ENCODE measurements at places on chromosomes 7 and 10.

GRCh38 chr7:155762655-155763054 lies 49.6 kb downstream of the SHH start:
- DNase-seq: no peak

DNA sequence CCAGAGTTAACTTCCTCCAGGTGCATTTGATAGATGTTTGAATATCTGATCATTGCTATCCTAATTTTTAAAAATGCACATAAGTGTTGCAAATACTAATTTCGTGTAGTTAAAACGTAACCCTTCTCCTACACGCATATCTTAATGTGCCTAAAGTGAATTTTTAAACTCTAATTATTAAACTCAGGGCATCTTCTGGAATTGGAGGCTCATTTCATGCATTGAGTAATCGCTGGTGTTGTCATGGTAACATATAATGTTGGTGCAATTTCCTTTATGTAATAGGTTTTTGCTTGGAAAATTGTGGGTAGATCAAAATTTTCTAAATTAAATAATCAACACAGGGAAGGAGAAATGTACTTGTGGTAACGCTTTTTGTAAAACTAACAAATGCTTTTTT lies 56.2 kb downstream of the ARMC3 start:
- DNase-seq: no peak

- DNase-seq: peak; percentile 50
Observed at GRCh38 chr7:66699998-66700397, 40.5 kb upstream of the RABGEF1 start.

DNA sequence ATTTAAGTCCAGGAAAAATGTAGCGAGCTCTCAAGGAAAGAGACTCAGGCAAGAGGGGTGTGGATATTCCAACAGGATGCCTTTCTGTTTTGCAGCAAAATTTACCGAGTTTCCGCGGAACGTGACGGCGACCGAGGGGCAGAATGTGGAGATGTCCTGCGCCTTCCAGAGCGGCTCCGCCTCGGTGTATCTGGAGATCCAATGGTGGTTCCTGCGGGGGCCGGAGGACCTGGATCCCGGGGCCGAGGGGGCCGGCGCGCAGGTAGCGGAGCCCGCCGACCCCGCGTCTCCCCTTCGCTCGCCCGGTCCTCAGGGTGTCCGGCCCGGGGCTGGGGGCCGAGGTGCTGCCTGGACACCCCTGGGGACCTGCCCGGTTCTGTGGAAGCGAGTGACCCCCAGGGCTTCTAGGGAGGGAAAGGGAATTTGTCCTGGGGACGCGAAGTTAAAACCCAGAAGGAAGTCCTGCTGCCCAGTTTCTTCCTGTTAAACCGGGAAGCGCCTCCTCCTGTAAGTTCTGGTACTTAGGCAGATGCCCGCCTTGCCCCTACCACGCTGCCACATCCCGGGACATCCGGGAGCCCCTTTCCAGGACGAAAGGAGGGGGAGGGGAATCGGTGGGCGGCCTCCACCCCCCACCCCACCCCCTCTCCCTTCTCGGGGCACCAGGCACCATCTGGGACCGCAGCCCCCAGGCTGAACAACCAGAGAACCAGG lies 2.5 kb downstream of the VSTM2A start:
- no peak for DNase-seq
